Activated T-cell treated with anti-CD3 and anti-CD28 coated beads for 24 hours (primary cell): ENCODE measurements at places on chromosomes 12 and 14.

DNA sequence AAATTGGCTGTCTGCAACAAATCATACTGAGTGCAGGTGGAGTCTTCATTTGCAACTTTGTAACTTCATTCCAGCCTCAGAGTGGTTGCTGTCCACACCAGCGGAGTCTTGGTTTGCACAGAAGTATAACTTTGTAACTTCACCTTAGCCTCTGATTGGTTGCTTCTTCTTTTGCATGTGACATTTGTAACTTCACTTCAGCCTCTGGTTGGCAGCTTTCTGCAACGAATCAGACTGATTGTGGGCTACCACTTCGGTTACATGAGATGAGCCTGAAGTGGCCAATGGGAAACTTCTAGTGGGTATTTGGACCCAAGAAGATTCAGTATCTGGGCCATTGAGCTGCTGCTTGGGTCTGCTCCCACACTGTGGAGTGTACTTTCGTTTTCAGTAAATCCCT lies 17.8 kb downstream of the RASSF8 start:
- no peak for DNase-seq

GRCh38 chr14:94691660-94692034 lies 78.3 kb downstream of the GSC start:
- DNase-seq: no peak

DNA sequence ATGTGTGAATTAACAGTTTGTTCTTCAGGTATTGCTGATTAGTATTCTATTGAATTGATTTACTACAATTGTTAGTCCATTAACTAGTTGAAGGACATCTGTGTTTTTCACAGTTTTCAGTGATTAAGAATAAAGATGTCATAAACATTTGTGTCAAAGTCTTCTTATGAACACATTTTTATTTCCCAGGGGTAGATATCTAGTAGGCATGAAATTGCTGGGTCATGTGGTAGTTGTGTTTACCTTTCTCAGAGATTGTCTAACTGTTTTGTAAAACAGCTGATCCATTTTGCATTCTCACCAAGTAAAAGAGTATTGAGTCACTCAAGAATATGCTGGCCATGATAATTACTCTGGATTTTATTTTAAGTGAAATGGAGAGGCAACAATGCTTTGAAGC lies 1145.3 kb downstream of the FSCB start:
- no peak for DNase-seq

DNA sequence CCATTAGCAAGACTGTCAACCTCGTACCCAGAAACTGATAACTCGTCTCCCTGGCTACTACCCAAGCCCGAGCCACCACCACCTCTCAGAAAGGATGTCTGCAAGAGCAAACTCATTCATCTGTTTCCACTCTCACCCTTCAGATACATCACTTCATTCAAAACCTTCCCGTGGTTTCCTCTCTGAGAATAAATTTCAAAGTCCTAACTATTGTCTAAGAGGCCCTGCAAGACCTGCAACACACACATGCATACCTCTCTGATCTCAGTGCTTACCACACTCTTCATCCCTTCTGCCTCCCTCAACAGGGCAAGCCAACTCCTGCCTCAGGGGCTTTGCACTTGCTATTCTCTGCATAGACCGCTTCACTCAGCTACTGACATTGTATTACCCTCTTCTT lies 40.6 kb downstream of the PPP1R13B start:
- DNase-seq: no peak

DNA sequence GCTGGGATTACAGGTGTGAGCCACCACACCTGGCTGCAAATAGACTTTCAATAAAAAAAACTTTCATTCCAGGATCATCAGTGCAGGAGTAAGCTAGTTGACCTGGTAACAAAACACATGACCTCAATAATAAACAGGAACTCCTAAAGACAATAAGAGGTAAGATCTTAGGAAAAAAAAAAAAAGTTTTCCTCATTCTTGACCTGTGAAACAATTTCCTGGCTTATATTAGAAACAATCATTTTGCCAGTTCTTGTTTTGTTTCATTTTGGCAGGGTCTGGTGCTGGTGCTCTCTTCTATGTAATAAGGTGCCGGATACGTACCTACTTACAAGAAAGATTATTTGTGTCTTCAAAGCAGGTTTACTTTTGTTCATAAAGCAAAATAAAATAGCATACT lies 90.6 kb upstream of the AMN1 start:
- DNase-seq: no peak

DNA sequence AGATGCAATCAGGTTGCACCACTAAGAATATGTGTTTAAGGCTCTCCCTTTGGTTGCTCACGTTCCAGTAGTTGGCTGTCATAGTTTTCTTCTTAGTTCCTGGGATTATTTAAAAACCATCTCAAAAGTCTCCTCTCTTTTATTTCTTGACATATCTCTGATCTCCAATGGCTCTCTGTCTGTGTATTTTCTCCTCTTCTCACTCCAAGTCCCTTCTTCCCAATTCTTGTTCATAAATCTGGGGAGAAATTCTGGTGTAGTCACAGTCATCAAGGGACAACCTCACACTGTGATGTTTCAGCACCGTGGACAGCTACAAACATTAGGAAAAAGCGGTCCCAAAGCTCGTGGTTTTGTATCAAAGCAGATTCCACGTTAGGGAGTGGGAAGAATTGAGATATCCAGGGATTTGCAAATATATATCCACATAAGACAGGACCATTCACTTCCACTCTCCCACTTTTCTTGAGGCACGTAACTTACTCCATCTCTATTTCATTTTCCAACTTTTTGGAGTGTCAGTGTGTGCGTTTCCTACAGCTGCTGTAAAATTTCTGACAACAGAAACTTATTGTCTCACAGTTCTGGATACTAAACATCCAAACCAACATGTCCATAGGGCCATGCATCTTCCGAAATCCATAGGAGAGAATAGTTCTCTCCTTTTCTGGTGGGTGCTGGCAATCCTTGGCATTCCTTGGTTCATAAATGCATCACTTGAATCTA lies 80.6 kb upstream of the TMEM233 start:
- DNase-seq: no peak

GRCh38 chr14:69323266-69323998 lies 63.5 kb downstream of the GALNT16 start:
- no peak for DNase-seq

- no peak for DNase-seq
Observed at GRCh38 chr12:59737725-59738463, 142.1 kb downstream of the SLC16A7 start.

DNA sequence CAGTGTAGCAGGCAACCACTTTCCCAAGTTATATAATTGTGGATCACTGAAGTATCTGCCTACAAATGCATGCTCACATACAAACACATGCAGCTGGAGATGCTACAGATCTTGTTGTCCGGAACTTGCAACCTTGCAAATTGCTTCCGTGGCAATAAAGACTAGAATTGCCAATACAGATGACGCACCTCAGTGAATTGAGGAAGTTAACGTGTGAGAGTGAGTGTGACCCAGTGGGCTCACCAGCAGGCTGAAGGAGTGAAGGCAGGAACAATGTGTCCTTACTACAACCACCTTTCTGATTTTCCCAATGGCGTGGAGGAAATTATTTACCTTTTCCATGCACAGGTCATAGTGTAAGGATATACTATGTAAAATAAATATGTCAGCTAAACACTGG lies 89.4 kb upstream of the GRIP1 start:
- no peak for DNase-seq

DNA sequence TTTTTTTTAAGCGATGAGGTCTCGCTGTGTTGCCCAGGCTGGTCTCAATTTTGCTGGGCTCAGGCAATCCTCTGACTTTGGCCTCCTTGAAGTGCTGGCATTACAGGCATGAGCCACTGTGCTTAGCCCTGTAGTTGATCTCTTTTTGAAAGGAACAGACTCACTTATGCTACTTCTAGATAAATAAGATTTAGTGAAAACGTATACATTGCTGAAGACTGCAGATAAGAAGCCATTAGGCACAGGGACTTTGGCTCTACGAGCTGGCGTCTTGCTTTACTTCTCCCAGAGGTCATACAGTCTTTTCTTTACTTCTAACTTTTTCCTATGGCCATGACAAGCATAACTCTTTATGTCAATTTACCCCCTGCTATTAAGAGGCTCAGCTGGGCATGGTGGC lies 9.4 kb downstream of the PTGR2 start:
- DNase-seq: no peak

- DNase-seq: no peak
Observed at GRCh38 chr14:89409961-89410360, 7.1 kb downstream of the FOXN3 start.

- no peak for DNase-seq
Observed at GRCh38 chr14:101473795-101474562, 87.3 kb upstream of the DIO3 start.

DNA sequence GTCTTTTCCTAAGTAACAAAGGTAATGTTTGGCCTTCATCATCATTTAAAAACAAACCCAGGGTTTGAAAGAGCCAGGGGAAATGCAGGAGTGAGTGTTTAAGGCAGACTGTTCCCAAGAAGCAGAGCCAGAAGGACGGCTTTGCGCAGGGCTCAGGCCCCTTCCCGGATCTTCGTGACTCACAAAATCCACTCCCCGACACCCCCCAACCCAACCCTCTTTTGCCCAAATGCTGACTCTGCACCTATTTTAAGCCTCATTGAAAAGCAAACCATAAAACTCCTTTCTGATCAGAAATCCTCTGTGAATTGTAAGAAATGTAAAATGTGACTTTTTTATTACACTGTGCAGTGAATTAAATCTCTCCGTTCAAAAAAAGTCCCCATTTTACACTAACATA lies 67.5 kb downstream of the SETD3 start:
- no peak for DNase-seq

- DNase-seq: no peak
Observed at GRCh38 chr14:45373877-45374276, 120.9 kb upstream of the MIS18BP1 start.

- no peak for DNase-seq
Observed at GRCh38 chr12:109835827-109836226, 2.6 kb upstream of the TRPV4 start.

DNA sequence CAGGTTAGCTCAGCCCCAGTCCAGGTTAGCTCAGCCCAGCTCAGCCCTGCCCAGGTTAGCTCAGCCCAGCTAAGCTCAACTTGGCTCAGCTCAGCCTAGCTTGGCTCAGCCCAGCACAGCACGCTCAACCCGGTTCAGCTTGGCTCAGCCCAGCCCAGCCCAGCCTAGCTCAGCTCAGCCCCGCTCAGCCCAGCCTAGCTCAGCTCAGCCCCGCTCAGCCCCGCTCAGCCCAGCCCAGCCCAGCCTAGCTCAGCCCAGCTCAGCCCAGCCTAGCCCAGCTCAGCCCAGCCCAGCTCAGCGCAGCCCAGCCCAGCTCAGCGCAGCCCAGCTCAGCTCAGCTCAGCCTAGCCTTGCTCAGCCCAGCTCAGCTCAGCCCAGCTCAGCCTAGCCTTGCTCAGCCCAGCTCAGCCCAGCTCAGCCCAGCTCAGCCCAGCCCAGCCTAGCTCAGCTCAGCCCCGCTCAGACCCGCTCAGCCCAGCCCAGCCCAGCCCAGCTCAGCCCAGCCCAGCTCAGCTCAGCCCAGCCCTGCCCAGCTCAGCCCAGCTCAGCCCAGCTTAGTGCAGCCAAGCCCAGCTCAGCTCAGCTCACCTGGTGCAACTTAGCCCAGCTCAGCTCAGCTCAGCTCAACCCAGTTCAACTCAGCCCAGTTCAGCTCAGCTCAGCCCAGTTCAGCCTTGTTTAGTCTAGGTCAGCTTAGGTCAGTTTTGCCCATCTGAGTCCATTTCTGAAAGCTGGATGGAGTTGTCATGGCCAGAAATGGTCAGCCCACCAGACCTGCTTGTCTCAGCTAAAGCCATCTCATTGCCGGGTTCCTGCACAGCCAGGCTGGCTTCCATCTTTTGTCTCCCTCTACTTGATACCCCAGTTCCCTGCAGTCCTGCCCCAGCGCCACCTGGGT lies 333.6 kb downstream of the TMEM121 start:
- no peak for DNase-seq

DNA sequence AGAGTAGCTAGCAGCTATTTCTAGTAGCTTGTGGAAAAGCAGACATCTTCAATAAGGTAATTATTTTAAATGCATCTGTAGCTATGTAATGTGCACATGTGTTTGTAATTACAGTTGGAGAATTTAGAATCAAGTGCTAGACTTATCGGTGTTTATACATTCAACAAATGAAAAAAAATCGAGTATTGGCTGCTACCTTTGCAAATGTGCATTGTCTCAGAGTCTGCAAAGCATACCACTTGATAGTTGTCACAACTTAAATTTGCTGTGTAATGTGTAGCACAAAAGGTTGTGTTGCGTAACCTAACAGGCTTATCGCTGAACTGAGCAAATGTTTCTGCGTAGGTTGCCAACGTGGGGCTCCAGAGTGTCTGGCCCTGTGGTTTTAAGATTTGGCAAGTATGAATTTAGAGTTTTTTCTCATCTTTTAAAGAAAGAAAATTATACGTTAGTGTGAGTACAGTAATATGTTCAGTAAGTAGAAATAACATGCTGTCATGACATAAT lies 44.3 kb downstream of the TMTC2 start:
- DNase-seq: no peak

GRCh38 chr14:58637040-58637390 lies 747 bp upstream of the DACT1 start:
- no peak for DNase-seq

GRCh38 chr14:89430391-89431236 lies 13.6 kb upstream of the FOXN3 start:
- peak; percentile 49 for DNase-seq

- no peak for DNase-seq
Observed at GRCh38 chr14:59483363-59483762, 845 bp downstream of the L3HYPDH start.

DNA sequence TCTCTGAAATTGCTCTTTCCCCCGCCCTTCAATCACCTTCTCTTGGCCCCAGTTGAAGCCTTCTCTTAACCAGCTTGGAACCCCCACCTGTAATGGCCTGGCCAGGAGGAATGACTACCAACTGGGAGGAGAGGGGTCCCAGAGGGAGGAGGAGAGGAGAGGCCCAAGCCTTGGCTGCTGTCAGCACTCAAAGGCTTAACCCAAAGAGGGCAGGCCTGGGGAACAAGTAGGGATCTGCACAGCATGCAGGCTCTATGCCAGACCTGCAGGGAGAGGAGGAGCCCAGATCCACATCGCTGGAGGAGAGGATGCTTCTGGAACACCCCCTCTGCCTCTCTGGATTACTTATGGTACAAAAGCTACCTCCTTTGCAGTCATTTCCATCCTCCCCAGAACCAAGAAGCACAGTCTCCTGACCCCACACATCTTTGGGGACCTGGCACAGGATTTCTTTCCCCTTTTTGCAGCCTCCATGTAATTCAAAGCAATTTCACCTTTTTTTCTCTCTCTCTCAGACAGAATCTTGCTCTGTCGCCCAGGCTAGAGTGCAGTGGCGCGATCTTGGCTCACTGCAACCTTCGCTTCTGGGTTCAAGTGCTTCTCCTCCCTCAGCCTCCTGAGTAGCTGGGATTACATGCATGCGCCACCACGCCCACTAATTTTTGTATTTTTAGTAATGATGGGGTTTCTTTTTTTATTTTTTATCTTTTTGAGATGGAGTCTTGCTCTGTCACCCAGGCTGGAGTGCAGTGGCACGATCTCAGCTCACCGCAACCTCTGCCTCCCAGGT lies 6.2 kb downstream of the RARG start:
- no peak for DNase-seq

GRCh38 chr12:105212438-105212837 lies 23.5 kb downstream of the APPL2 start:
- DNase-seq: no peak

DNA sequence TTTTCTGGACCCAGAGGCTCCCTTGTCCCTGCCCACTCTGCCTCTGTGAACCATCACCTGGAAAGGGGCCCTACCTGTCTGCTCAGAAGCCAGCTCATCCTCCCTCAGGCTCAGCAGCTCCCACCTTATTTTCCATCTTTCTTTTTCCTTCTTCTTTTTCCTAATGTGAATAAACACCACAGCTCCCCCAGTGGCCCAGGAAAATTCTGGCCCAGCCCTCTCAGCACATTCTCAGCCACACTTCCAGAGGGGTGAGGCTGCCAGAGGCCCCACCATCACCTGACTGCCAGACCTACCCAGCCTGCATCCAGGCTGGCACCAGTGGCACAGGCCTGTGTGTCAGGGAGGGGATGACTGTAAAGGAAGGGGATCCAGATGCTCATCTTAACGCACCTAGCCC lies 23.0 kb downstream of the ZFHX2 start:
- no peak for DNase-seq
